ENCODE measurements at places on chromosomes 7 and 10.

DNA sequence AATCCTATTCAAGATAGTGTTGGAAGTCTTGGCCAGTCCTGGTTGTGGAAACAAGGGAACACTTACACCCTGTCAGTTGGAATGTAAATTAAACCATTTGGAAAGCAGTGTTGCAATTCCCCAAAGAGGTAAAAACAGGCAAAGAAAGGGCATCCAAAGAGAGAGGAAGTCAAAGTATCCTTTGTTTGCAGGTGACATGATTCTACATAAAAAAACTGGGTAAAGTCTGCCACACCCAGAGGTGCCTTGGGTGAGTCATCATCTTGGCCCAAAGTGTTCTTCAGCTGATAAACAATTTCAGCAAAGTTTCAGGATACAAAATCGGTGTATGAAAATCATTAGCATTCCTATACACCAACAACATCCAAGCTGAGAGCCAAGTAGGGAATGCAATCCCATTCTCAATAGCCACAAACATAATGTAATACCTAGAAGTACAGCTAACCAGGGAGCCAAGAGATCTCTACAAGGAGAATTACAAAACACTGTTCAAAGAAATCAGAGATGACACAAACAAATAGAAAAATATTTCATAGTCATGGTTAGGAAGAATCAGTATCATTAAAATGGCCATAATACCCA, 278.7 kb downstream of the SDK1 start:
- DNase-seq = no peak

- DNase-seq = no peak
Measured at GRCh38 chr7:152924238-152924637, 164.7 kb downstream of the ACTR3B start.

DNA sequence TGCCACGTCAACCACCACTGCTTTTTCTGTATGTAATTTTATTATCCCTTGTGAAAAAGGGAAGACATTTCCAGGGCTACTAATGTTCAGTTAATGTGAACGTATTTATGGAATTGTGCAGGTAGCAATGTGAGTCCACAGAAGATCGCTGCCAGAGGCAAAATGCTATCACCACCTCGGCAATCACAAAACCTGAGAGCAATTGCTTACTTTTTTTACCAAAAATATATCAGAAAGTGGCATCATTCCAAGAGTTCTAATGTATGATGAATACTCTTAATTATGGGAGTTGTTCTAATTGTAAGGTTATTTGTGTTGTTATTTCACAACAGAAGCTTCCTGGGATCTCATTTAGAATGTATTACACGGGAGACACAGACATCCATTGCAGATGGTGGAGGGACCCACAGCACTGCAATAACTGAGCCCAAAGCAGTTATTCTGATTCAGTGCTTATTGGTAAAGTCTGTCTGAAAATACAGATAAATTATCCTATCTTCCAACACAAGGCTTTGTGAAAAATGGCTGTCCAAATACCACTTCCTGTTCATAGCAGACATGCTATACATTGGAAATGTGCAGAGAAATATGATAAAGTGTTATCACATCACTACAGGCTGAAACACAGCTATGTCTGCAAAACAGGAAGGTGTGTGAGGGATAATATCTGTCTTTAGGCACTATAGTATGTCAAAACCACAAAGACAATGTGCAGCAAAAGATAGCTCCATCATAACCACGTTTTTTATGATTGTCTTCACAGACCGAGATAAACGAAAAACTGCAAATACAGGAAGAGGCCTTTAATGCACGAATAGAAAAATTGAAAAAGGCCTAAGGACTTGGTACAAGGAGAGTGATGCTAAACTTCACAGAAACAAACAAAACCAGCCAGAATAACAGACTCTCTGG, 102.7 kb downstream of the CABCOCO1 start:
- DNase-seq = peak; percentile 14

GRCh38 chr7:101278461-101279292, 33.8 kb upstream of the FIS1 start:
- no peak for DNase-seq

GRCh38 chr10:121527690-121528089, 70.6 kb downstream of the FGFR2 start:
- DNase-seq = no peak

GRCh38 chr10:3835770-3836169, 50.8 kb upstream of the KLF6 start:
- DNase-seq = peak; percentile 31

GRCh38 chr10:31623466-31623865, 304.4 kb downstream of the ZEB1 start:
- DNase-seq = no peak

GRCh38 chr7:151727579-151728285, 149.2 kb downstream of the PRKAG2 start:
- DNase-seq = peak; percentile 6

GRCh38 chr10:51141010-51141409, 66.7 kb downstream of the PRKG1 start:
- no peak for DNase-seq

GRCh38 chr10:24035761-24036160, 173.2 kb upstream of the KIAA1217 start:
- no peak for DNase-seq

- no peak for DNase-seq
Measured at GRCh38 chr7:28316489-28316888, 95.8 kb upstream of the CREB5 start.

- no peak for DNase-seq
Measured at GRCh38 chr7:67453580-67454380, 457.1 kb downstream of the TYW1 start.

DNA sequence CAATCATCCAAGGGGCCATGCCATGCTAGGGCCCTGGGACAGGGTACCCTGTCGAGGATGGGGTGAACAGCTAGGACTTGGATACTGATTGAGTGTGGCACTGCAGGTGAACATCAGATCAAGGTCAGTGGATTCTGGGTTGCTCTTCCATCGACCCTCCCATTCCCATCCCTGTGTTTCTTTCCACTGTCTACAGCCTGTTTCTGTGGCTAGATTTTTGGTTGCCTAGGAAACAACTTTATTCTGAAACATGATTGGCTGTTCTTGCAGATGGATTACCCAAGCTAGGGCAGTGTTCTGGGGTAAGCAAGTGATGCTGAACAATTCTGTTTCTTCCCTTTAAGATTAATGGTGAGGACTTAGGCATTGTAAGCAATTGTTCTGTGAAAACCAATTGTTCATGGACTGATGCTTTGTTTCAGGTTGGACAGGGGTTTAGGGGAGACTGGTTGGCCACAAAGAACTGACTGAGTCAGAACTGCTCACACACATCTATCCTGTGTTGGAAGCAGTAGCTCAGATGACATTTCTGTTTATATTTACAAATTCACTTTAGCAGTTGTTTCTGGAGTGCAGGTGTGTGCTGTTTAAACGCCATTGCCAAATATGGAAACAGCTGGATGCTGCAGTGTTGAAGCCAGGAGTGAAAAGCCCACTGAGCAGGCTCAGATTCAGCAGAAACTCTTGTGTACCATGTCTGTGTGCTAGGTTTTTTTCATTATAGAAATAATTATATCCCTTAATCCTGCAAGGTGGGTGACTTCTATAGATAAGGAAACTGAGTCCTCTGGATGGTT, 102.3 kb upstream of the BTBD16 start:
- no peak for DNase-seq

GRCh38 chr10:69004821-69005220, 16.2 kb downstream of the KIFBP start:
- DNase-seq = peak; percentile 71

DNA sequence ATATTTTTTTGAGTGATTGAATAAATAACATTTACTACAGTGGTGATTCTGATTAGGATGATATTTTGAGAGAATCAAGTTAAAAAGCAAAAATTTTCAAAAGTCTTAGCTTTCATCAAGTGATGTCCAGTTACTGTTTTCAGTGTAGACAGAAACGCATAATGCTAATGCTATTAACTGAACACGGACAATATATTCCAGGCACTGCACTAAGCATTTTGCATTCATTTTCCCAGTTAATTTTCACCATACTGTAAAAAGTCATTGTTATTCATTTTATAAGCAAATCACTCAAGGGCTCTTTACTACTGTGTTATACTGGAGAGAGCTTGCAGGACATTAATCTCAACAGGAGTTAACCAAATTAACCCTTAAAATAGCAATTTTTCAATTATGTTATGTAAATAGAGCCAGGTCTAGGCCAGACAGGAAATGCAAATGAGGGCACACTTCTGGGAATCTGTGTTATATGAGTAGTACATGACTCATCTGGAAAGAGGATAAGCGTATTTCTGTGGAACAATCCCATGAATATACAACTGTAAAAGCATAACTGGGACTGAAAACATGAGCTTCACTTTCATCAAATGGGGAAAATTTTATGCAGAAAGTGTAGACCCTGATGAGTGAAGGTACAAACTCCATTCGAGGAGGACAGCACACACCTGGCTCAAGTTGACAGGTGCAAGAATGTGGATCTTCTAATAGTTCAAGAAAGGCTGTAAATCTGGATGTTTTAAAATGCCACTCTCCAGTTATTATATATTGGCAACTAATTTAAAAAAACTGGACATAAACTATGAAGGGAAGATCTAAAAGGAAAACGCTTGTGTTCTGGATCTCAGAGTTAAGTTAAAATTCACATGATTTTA, 75.4 kb downstream of the ANK3 start:
- no peak for DNase-seq

- no peak for DNase-seq
Measured at GRCh38 chr10:99958302-99958701, 51.4 kb downstream of the DNMBP start.

GRCh38 chr10:58341947-58342346, 7.1 kb downstream of the UBE2D1 start:
- DNase-seq = no peak

DNA sequence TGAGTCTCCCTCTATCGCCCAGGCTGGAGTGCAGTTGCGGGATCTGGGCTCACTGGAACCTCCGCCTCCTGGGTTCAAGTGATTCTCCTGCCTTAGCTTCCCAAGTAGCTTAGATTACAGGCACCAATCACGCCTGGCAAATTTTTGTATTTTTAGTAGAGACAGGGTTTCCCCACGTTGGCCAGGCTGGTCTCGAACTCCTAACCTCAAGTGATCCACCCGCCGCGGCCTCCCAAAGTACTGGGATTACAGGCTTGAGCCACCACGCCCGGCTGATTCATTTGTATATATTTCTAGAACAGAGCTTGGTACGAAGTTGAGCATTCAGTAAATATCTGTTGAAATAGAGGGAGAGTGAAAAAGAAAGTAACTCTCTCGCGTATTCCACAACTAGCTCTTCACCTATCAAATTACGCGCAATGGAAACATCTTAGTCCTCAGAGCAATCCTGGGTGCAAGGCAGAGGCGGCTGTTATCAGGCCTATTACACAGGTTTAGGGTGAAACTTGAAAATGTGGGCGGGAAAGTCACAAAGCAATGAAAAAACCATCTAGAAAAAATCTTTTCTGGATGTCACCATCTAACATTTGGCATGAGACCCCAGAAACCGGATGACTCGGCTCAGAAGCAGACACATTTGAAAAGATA, 707 bp upstream of the GHITM start:
- DNase-seq = peak; percentile 78

GRCh38 chr10:716821-717220, 27.4 kb upstream of the DIP2C start:
- DNase-seq = no peak

GRCh38 chr10:71575451-71575850, 144.1 kb downstream of the C10orf105 start:
- no peak for DNase-seq

GRCh38 chr10:77836299-77836820, 90.2 kb downstream of the DLG5 start:
- DNase-seq = peak; percentile 87

GRCh38 chr10:63421591-63421990, 44.2 kb downstream of the JMJD1C start:
- peak; percentile 37 for DNase-seq

DNA sequence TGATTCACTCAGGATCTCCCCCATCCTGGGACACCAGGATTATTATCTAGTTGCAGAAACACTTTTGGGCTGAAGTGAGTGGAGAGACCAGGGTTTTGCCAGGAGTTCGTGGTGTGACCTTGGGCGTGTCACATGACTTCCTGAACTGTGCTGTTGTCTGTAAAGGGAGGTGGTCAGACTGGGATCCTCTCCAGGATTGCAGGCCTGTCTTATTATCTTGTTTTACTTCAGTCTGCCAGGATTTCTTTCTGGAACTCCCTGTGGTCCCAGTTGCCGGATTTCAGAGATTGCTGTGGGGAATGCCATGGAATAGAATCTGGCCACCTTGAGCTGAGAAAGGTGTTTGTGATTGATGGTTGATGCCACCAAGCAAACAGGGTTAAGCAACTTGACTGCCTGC, 35.8 kb downstream of the CRCP start:
- DNase-seq = no peak

- DNase-seq = no peak
Measured at GRCh38 chr10:35937546-35937945, 295.4 kb upstream of the FZD8 start.

GRCh38 chr7:146655928-146656797, 539.6 kb downstream of the CNTNAP2 start:
- DNase-seq = no peak

GRCh38 chr7:52270301-52270700, 765.1 kb upstream of the POM121L12 start:
- no peak for DNase-seq

DNA sequence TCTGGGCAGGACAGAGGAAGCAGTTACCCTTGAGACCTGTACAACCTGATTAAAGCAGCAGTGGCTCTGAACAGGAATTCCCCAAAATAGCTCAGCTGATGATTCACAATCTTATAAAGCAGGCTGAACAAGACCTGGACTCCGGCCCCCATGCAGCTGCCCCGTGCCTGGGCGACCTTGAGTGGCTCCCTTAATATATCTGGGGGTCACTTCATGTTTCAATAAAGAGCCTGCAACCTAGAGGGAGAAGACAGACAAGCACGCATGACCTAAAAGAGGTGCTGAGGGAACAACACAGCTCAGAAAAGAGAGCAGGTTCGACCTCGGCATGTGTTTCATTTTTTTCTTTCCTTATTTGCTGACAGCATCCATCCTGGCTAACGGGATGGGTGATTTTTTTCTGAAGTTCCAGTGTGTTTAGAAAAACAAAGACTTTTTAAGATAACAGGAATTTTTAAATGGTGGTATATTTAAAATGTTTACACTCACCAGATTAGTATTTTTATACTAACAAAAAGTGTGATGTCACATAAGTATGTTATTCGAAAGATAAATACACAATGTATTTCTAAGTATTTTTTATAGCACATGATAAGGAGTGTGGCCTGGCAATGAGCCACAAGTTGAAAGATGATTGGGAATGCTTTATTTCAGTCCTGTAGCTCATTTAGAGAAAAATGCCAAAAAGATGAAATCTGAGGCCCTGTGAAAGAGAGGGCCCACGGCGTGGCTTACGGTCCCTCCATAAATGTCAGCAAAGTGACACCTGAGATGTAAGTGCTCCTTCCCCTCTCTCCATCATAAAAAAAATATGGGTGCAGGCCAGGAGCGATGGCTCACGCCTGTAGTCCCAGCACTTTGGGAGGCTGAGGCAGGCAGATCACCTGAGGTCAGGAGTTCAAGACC, 161.3 kb downstream of the SLIT1 start:
- no peak for DNase-seq

All from CD4-positive, alpha-beta T cell treated with Interleukin-21 for 1 hour (primary cell).